NCI-H446 (cell line): ENCODE measurements at places on chromosomes 1 and 21.
A peak's percentile ranks its signal among the peaks of the same experiment; 100 is the strongest.

DNA sequence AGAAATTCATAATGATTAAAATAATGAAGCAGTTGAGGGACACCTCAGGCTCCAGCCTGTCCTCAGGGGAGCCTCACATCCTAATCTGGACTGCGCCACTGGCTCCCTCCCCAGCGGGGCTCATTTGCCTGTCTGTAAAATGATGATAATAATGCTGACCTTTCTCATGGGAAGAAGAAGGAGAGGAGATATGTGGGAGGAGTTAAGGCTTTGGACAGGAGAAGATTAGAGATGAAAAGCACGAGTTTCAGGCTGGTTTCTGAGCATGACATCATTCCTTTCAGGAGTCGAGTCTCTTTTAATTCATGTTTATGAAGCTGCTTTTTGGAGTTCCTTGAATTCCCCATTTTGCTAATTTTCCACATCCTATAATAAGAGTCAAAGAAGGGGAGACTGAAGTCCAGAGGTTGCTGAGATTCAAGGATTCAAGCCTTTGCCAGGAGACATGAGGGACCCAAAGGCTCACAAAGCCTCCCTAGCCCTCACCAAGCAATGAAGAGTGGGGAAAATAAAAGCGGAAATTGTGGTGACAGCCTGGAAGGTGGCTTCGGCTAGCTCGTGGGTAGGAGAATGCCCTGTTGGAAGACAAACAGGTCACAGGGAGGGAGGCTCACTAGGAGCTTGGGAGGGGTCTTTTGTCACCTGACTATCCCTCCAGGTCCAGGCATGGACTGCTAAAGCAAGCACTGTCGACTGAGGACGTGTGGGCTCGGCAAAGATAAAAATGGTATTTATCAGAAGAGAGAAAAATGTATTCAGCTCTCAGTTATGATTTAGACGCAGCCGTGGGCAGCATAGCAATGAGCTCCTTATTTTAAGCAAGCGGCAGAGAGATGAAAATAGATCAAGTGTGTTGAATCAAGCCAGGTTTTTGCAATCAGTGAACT lies 27.5 kb upstream of the STMN1 start:
- no peak for DNase-seq

- no peak for DNase-seq
Measured at GRCh38 chr1:12591267-12591938, 26.6 kb downstream of the DHRS3 start.

- peak; percentile 38 for DNase-seq
Measured at GRCh38 chr21:31557421-31558188, 101.9 kb upstream of the SOD1 start.

DNA sequence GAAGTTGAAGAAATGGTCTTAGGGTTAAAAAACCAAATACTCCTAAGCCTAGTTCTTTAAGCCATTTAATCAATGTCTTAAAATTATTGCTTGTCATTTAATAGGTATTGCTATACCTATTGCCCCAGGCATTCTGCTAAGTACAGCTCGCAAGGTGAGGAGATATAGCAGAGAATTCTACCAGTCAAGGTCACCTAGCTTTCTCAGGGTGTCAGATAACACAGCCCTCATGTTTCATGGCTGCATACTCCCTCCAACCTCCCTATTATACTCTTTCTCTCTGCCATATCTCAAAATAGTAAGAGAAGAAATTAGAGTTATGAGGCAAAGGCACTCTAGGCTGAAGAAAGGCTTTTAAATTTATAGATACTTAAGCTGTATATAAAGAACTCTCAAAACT lies 68.4 kb upstream of the GPR88 start:
- no peak for DNase-seq

DNA sequence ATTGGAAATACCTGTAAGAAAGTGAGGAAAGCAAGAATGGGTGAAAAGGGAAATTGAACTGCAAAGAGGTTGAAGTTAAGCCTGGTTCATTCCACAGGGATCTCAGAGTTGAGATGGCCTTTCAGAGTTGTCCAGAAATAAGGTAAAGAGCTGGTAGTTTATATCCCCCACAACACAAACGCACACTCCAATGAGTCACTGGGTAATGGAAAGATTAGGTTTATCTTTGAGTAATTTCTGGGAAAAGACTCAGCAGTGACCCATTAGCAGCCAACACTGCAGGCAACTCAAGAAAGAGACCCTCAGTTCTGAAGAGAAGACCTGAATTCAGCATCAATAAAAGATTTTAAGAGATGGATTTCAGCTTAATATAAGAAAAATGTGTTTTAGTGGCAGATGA lies 485.5 kb downstream of the PTPRC start:
- DNase-seq, result no peak

- DNase-seq, result no peak
Measured at GRCh38 chr1:196684476-196684875, 32.6 kb downstream of the CFH start.

- DNase-seq, result peak; percentile 77
Measured at GRCh38 chr1:83882906-83883305, 116.0 kb downstream of the TTLL7 start.

DNA sequence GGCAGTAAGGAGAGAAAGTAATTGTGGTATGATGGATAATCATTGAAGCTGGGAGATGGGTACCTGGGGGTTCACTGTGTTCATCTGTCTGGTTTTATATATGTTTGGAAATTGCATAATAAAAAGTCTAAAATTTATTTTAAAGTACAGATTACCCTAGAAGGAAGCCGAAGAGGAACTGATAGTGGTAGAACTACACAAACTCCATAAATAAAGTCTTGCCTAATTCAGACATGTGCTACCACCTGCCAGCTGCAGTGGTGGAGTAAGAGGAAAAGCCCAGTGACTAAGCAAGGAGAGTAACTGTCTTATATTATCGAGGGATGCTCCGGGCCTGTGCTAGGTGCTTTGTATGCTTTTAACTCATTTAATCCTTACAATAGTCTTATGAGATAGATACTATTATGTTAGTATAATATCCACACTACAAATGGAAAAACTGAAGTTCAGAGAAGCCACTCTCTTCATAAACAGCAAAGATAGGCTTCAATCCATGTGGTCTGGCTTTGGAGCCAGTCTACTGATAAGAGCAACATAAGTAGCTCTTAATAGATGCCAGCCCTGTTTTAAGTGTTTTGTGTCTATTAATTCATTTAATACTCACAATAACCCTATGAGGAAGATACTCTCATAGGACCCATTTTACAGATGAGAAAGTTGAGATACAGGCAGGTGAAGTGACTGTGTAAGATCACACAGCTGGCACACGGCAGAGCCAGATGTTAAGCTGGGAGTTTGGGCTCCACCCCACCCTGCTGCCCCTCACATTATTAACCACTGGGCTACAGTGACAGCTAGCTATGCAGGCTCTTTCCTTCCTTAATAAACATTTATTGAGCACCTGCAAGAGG lies 56.8 kb upstream of the HNRNPU start:
- no peak for DNase-seq

- no peak for DNase-seq
Measured at GRCh38 chr1:230509281-230509977, 83.3 kb upstream of the PGBD5 start.

DNA sequence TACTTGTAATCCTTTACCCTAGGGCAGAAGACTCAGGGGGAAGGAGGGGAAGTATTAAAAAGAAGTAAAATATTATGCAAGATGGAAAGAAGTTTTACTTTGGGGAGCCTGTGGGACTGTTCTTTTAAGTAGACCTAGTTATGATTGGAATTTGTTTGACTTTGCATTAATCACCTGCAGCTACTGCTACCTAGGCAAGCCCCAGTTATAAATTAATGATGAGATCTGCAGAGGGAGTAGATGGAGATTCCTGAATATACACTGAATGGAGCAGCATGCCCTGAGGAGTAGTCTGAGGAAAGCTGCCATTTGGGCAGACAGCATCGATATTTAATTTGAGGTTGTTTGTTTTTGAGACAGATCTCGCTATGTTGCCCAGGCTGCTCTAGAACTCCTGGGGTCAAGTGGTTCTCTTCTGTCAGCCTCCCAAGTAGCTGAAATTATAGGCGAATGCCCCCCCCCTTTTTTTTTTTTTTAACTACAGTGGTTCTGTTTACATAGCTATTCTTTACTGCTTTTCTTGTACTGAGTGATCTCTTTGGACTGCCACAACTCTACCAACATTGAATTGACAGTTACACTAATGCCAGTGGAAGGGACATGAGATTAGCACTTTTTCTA lies 81.4 kb upstream of the SERTAD4 start:
- DNase-seq, result no peak

- DNase-seq, result peak; percentile 76
Measured at GRCh38 chr1:235416662-235417049, 49.4 kb downstream of the TBCE start.

GRCh38 chr1:176789571-176790090 lies 326.7 kb downstream of the PAPPA2 start:
- no peak for DNase-seq

DNA sequence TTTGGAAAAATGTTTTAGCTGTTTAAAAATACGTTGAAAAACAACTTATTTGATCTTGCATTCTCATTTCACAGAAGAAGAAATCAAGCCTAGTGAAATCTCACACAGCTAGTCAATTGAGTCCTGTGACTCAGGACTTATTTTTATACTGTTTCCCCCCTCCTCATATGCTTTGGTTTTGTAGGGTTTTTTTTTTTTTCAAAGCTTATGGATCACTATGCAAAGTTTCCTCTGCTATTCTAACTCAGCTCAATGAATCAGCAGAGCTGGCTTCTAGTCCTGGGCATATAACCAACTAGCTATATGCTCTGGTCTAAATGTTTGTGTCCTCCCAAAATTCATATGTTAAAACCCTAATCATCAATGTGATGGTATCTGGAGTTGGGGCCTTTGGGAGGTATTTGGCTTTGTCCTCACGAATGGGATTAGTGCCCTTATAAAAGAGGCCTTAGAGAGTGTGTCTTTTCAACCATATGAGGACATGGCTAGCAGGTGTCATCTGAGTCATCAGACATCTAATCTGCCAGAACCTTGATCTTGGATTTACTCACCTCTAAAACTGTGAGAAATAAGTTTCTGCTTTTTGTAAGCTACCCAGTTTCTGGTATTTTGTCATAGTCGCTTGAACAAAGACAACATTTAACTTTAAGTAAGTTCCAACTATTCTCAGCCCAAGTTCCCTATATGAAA lies 317.2 kb upstream of the C1orf87 start:
- no peak for DNase-seq

GRCh38 chr1:17342014-17342441 lies 30.0 kb upstream of the PADI6 start:
- DNase-seq, result no peak

DNA sequence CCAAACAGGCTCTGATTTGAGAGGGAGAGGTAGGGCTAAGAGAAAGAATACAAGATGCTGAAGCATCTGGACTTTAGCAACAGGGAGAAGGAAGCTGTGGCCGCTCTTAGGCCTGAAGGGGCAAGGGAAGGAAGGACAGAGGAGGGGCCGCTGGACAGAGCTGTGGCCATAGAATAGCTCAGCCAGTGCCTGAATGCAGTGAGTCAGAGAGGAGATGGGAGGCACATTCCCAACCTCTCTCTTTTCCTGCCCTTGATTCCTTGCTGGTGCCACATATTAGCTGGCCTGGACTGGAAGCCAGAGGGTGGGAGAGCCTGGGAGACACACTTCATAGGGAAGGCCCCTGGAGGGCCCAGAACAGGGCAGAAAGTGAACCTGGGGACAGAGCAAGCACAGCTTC lies 83.4 kb upstream of the POU3F1 start:
- no peak for DNase-seq

DNA sequence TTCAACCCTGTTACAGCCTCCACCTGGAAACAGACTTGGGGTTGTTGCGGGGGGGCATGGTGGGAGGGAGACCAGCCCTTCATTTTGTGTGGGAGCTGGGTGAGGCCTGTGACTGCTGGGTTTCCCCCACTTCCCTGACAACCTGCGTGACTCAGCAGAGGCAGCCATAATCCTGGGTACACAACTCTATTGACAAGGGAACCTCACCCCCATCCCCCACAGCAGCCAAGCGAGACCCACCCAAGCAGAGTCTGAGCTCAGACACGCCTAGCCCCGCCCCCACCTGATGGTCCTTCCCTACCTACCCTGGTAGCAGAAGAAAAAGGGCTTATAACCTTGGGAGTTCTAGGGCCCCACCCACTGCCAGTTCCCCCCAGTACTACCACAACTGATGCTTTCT lies 8.0 kb upstream of the CCDC190 start:
- DNase-seq, result no peak

DNA sequence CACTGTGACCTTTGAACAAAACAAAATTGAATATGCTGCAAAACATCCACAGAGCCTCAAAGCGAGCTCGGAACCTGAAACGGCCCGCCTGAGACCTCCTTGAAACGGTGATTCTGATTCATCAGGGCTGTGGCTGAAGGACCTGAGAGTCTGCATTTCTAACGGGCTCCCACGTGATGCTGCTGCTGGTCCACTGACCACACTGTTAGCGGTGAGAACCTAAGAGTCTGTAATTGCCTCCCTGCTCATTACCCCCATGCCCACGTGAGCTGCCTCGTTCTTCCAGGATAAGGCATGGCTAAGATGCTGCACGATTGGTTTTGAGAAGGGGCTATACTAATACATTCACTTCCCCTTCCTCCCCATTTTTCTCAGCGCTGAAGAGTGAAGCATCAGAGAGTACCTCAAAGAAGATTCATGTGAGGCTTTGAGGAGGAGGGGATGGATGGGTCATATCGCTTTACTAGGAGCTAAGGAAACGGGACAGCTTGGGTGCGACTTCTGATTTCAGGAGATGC lies 9.7 kb downstream of the TLR5 start:
- no peak for DNase-seq

DNA sequence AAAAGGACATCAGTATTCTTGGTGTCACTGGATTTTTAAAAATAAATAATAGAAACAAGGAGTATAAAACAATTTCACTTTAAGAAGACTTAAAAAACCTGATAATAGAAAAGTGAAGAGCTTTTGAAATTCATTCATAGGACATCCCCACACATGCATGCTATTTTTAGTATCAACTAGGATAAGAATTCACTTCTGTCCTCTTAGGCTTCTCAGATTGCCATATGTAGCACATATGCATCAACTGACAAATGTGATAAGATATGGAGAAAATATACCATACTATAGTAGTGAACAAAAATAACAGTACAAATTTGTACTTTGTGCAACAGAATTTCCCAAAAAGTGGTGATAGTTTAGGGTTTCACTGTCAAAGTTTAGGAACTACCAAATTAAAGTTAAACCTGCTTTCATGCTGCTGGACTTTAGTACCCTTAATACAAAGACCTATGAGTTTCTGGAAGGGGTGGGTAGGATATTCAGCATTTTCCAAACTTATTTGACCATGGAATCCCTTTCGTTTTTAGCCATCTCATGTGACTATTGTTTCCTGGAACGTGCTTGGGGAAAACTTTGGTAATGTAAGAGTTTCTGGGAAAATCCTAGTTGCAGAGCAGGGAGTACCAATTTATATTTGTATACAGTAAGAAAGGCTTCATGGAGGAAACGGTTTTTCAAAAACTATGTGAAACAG lies 19.8 kb downstream of the RPRD2 start:
- DNase-seq, result no peak

- no peak for DNase-seq
Measured at GRCh38 chr1:119673171-119673940, 25.3 kb upstream of the ZNF697 start.
